Transverse colon (tissue), 4 donors: ENCODE measurements at places on chromosomes 6 and 20.

GRCh38 chr20:40636486-40636885 is 52.5 kb downstream of the MAFB start:
- no peak for DNase-seq

DNA sequence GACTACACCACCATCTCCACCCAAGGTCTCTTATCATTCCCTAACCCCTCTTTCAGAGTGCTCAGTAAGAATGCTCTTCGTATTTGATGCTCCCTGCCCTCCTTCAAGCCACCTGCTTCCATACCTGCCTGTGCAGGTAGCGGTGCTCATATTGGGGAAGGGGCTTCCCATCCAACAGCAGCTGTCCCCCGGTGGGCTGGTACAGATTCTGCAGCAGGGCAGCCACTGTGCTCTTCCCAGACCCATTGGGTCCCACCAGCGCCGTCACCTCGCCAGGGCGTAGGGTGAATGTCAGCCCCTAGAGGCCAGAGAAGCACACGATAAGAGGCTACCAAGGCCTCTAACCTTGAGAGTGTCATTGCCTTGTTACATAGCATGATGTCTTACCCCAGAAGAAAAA is 3.9 kb upstream of the PSMB8 start:
- no peak for DNase-seq

GRCh38 chr20:7090811-7091210 is 323.3 kb downstream of the BMP2 start:
- peak; percentile 63 for DNase-seq

DNA sequence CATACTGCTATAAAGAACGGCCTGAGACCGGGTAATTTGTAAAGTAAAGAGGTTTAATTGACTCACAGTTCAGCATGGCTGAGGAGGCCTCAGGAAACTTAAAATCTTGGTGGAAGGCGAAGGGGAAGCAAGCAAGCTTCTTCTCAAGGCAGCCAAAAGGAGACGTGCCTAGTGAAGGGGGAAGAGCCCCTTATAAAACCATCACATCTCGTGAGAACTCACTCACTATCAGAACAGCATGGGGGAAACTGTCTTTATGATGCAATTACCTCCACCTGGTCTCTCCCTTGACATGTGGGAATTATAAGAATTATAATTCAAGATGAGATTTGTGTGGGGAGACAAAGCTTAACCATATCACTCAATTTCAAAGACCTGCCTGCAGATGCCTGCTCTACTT is 447.0 kb downstream of the EYS start:
- DNase-seq, result no peak

DNA sequence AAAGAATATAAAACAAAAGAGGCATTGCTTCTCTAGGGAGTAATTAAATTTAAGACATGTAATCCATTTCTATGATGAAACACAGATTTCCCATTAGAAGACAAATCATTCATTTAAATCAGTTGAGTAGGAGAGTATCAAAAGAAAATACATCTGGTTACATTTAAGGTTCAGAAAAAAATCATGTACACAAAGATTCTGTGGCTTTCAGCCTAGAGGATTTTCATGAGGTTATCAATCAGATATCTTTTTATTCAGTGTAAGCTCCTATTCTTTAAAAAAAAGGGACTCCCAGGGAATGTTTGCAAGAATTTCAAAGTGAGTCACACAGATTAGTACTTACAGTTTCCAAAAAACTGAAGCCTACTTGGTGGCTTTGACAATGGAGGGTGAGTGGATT is 24.9 kb downstream of the COL21A1 start:
- no peak for DNase-seq

GRCh38 chr6:167731731-167732422 is 94.8 kb upstream of the AFDN start:
- no peak for DNase-seq

GRCh38 chr6:47992809-47993208 is 118.2 kb downstream of the PTCHD4 start:
- no peak for DNase-seq

- no peak for DNase-seq
These were observed 532.1 kb upstream of the JAG1 start for GRCh38 chr20:11205769-11206362.

GRCh38 chr20:53444401-53445149 is 149.1 kb downstream of the ZNF217 start:
- DNase-seq, result no peak

- peak; percentile 4 for DNase-seq
These were observed 8.5 kb downstream of the ACSS1 start for GRCh38 chr20:25049261-25050060.

DNA sequence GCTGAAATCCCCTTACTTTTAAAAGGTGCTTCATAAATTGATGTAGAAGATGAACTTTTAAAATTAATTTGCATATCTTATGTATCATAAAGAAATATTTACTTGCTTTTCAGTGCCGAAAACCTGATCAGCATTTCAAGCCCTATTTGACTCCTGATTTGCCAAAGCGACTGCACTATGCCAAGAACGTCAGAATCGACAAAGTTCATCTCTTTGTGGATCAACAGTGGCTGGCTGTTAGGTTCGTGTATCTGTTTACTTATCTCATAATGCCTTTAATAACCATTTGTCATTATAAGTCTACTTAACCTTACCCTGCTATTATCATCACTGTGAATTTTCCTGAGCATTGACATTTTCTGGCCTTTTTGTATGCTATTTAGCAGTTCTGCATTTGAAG is 7.8 kb downstream of the OR2A4 start:
- no peak for DNase-seq

DNA sequence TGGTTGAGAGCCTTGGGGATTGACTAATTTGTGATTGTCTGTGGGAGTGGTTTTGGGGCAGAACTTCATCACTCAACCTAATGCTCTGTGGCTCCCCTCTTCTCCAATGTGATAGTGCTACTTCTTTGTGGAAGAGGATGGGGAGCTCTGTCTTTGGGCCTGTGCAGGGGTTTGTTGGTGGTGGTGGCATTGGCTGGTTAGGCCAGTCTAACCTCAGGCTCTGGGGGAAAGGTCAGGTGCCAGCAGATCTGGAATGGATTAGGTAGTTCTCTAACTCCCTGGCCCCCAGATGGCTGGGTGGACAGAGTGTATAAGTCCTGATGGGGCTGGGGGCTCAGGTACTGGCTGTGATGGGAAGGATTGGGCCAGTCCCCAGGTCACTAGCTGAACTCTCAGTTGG is 129.0 kb upstream of the CHD6 start:
- no peak for DNase-seq

GRCh38 chr6:29796026-29796425 is 31.6 kb upstream of the HLA-G start:
- DNase-seq, result no peak

DNA sequence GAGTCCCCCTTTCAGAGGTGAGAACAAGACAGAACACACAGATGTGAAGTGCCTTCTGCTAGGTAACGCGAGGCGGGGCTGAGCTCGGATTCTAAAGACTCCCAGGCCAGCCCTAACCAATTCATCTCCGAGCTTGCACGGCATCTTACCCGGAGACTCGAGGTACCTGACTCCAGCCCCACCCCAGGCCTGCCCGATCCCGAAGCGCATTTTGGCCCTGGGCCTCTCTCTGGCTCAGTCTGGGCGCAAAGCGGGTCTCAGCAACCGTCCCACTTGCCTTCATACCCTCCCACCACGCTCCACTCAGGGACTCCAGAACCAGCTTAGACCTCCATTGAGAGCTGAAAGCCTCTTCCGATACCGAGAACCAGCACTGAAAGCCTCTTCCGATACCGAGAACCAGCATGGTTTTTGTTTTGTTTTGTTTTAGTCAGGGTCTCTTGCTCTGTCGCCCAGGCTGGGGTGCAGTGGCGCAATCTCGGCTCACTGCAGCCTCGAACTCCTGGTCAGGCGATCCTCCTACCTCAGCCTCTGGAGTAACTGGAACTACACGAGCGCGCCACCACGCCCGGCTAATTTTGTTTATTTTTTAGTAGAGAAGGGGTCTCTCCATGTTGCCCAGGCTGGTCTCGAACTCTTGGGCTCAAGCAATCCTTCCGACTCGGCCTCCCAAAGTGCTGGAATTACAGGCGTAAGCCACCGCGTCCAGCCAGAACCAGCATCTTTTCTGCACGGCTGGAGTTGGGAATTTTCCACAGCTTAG is 557 bp upstream of the DYNLRB1 start:
- DNase-seq, result peak; percentile 80

GRCh38 chr6:41247882-41248705 is 19.9 kb downstream of the TREML4 start:
- no peak for DNase-seq

DNA sequence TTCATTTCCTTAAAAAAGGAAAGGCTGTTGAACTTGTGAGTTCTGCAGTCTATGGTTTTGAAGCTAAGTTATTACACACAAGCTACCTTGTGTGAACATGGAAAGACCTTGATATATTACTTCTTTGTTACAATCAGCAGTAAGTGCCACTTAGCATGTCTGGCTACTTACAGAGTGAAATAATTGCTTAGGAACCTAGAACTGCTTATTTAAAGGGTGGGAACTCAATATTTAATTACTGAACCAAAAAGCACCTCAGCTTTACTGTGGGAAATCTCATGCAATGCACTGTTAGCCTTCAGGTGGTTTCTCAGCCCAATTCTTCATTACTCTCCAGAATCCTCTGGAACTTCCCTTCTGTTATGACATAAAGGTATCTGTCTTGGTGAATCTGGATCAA is 17.9 kb downstream of the PERP start:
- DNase-seq, result no peak

DNA sequence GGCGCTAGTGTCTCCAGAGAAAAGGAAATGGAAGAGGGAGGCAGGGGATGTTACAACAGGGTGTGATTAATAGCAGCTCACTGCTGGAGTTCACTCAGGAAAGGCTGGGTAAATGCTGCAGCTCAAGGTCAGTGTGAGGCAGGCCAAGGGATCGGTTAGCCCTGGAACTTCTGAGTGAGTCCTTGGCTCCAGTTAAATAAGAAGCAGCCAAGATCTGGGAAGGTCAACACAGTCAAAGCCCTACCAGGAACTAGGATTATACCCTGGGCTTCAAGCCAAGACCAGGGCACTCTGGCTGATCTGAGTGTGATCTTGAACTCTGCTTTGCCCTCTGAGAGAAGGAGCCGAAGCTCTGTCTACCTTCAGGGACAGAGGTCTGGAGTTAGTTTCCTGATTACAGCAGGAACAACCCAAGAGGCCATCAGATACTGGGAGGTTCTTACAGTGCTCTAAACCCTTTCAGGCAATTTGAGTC is 44.3 kb downstream of the TPD52L1 start:
- peak; percentile 78 for DNase-seq

- peak; percentile 24 for DNase-seq
These were observed 10.1 kb downstream of the IL17F start for GRCh38 chr6:52233975-52234823.

DNA sequence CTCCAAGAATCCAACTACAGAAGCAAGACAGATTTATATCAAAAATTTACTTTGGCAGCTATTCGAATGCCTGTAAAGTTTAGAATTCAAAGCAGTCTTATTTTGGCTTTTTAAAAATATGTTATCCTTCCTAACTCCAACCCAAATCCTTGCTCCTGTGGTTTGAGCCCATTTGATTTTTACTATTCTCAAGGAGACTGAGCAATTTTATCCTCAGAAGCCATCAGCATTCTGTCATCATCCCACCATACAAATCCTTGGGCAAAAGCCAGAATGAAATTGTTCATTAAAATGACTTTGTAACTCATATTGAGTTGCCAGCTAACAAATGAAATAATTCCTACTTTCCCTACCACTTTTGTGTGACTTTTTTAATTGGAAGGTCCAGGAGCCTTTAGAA is 392.8 kb downstream of the ADGRB3 start:
- DNase-seq, result no peak

DNA sequence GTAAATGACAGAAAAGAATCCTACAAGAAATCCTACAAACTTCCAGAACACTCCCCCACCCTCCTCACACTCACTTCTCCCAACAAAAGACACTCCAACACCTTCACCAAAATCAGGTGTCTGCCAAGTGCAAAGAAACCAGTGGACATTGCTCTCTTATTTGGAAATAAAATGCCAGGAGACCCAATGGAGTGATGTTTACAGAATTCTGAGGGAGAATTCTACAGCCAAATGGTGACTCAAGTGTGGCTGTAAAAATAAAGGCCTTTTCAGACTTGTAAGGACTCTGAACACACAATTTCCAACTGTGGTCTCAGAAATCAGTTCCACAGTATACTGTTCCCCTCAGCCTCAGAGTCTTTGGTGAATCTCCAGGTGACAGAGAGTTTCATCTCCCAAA is 109.6 kb upstream of the CARMIL1 start:
- no peak for DNase-seq

- no peak for DNase-seq
These were observed 777 bp downstream of the SRSF6 start for GRCh38 chr20:43458422-43458924.

- DNase-seq, result no peak
These were observed 107.9 kb downstream of the BANF2 start for GRCh38 chr20:17807651-17808050.

GRCh38 chr6:70413992-70414494 is 735 bp downstream of the FAM135A start:
- no peak for DNase-seq

GRCh38 chr6:166488076-166488685 is 98.3 kb downstream of the RAMACL start:
- DNase-seq, result peak; percentile 57

DNA sequence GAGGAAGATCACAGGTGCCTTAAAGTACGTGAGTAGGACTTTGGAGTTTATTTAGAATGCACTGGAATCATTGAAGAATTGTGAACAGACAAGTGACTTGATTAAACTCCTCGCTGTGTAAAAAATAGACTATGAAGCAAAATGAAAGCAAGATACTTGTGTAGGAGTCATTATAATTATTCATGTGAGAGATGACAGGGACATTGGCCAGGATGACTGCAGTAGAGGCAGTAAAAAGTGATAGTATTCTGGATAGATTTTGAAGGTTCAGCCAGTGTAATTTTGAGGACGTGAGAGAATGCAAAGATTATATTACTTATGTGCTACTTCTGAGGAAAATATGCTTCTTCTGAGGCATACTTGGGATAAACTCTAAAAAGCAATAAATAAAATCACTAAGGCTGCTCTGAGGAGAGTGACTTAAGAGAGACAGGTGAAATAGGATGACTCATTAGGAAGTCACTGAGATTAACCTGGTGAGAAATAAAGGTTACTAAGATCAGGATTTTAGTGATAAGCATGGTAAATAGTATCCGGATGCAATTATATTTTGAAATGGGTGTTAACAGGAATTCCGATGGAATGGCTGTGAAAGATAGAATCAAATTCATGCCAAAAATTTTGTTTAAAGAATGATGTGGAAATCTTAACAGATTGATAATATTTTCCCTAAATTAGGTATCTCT is 202.0 kb downstream of the CENPW start:
- DNase-seq, result no peak

DNA sequence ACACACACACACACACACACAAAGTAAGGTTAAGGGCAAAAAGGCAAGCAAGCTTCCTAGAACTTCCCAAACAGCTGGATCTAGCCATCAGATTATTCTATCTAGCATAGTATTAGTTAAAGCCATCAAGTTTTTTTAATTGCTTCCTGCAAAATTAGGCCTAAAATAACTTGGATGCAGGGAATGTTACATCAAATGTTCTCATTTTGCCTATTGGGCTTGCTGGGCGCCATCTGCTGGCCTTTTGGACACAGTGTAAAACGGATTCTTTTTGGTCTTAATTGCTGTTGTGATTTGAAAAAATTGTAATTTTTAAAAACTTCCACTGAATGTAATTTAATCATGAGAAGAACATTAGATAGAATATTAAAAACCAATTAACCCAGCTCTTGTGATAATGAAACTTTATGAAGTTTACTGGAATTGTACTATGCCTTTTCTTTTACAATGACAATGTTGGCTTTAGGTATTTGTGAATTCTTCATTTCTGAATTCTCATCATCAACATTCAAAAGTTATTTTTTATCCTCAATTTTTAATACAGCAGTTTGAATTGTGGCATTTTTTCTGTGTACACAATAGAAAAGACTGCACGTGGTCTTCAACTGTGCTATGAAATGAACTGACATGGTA is 6.8 kb downstream of the MKKS start:
- DNase-seq, result peak; percentile 41

- no peak for DNase-seq
These were observed 56.5 kb upstream of the PKIB start for GRCh38 chr6:122553697-122554096.
